ENCODE measurements at places on chromosomes 2 and 18.
A peak's percentile ranks its signal among the peaks of the same experiment; 100 is the strongest.

- DNase-seq = no peak
Measured at GRCh38 chr2:74130211-74130995, 17.3 kb downstream of the BOLA3 start.

DNA sequence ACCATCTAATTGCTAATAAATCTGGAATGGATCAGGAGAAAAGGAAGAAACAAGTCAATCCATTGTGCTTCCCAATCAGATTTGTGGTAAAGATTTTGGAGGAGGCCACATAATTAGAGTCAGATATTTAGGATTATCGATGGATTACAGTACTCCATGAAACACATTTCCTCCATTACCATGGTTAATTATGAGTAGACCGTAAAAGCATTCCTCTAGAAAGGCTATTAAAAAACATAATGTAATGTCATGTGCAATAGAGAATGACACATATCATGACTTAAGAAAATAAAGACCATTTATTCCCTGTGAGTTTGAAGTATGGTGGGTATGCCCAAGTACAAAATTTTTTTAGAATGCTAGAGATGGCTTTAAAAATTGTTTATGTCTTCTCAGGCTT lies 96.1 kb downstream of the ITGA4 start:
- DNase-seq = no peak

DNA sequence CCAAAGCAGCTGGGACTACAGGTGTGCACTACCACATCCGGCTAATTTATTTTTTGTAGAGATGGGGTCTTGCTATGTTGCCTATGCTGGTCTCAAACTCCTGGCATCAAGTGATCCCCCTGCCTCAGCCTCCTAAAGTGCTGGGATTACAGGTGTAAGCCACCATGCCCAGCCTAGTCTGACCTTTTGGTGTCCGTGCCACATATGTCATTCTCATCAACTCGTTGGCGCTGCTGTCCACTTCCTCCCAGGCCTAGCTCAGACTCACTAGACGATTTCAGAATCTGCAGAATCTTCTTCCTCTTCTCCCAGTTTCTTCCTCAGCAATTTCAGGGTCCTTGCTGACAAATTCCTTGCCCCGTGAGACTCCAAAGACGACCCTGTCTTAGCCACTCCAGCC lies 39.8 kb upstream of the DNMT3A start:
- no peak for DNase-seq

GRCh38 chr2:241903121-241904010 lies 33.8 kb downstream of the RTP5 start:
- no peak for DNase-seq

GRCh38 chr2:127388423-127389164 lies 819 bp upstream of the MAP3K2 start:
- DNase-seq = no peak

DNA sequence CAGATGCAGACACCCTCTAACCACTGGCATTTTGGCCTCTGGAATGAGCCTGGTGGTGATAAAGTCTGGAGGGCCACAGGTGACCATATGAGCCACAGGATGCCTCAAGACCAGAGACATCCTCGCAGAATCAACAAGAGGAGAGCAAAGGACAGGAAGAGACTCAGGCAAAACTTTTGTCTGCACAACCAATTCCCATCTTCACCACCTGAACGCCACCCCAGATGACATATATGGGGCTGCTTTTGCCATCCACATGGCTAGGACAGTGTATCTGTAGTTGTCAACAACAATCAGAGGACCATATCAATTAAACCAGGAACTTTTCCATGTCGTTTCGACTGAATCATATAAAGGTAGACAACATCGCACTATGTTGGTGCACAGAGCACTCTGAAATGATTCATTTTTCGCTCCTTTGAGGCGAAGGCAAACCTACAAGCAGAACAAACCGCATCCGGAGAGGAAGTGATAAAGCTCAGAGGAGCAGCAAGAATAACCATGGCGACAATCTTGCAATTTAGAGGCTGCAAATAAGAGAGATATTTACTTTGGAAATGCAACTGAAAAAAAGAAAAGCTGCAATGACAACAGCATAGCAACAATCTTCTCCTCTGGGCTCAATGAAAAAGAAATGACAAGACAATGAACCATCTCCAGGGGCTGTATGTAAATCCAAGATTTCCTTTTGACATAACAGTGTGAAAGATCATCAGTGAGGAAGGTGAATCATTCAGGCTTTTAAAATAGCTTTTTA lies 204.5 kb downstream of the ARL4C start:
- DNase-seq = peak; percentile 46

DNA sequence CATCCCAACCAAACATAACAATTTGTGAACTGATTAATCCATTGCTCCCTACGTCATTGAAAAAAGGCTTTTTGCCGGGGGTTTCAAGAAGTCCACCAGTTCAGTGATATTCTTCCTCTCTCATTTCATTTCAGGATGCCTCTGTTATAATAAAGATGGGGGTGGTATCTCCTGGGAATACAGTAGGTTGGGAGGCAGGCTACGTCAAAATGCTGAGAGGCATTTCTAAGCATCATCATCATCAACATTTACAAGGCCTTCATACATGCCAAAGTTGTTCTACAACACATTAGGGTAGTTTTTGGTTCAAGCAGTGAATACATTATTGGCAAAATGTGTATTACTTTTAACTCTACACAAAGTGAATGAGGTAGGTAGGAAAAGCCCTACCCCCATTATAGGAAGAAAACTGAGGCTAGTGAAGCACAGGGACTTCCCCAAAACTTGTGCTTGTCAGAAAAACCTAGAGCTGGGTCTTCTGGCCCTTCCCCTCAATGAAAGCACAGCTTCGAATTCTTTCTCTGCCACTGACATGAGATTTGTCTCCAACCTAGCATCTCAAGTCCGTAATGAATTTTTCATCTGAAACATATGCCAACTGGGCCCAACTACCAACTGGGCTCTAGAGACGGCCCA lies 11.3 kb downstream of the OSR1 start:
- no peak for DNase-seq

GRCh38 chr18:62493033-62493862 lies 29.6 kb upstream of the ZCCHC2 start:
- DNase-seq = peak; percentile 38

DNA sequence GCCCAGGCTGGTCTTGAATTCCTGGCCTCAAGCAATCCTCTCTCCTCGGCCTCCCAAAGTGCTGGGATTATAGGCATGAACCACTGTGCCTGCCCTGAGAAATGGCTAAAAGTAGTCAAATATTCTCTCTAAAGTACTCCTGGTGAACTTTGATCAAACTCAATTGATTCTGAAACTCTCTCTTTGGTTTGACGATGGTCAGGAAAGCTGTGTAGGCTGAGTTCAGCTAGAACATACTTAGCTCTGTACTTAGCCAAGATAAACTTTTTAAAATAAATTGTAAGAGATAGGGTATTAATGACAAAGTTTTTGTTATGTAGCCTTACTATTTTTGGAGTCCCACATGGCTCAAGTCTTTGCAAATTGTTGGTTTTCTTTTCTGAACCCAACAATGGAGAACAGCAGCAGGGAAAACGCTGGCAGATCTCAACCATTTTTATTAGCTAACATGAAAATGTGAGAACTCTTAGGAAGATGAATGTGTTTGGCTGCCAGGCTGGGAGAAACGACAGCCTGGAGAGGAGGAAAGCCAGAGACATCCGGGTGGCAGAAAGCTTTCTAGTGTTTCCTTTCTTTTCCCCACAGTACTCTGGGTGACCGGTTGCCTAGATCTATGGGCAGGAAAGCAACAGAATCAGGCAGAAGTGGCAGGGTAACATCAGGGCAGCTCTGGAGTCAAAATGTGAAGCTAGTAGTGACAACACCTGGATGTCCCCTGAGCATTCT lies 193.0 kb upstream of the LHCGR start:
- no peak for DNase-seq

DNA sequence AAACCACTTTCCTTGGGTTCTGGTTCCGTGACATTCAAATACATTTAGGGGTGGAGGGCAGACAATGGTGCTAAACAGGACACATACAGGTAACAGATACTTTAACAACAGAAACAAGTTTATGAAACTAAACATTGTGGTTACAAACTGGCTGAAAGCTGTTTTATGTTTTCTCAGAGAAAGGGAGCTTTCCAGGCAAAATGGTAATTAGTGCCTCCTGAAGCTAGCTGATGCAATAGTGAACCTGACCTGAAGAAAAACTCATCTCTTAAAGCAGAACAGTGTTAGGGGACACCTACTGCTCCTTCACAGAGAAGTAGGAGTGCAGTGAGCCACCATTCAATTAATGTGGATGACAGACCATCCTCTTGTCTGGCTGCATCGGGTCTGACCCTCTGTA lies 138.9 kb downstream of the CCDC148 start:
- no peak for DNase-seq

GRCh38 chr18:11953113-11953512 lies 28.2 kb upstream of the IMPA2 start:
- no peak for DNase-seq

DNA sequence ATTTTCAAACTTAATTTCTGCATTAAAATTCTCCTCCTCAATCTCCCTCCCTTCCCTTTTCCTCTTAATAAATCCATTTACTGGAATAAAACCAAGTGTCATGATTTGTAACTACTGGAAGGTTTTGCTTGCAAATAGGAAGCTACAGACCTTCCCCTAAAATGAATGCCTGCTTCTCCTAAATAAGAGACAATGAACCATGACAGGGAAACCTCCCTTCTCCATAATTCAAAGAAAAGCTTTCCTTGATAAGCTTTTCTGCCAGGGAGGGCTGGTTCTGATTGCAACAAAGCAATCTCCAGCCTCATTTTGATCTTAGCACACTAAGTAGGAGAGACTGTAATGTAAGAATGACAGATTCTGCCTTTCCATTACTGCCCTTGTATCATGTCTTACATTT lies 111.0 kb upstream of the CDH20 start:
- no peak for DNase-seq

- no peak for DNase-seq
Measured at GRCh38 chr18:71233177-71233576, 944.3 kb downstream of the SOCS6 start.

DNA sequence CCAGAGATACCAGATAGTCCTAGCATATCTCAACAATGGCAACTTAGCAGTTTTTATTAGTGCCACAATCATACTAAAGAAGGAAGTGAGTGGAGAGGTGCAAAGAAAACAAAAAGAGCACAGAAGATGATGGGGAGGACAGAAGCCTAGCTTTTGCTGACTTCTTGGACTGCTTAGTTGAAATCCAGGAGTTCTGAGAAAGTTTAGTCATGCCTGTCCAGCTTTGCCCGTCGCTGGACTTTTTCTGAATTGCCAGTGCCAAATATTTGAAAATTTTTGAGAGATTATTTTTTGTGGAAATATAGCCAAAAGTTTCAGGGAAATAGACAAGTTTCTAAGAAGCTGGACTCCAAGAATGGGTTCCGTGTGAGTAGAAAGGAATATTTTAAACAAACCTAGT lies 558.7 kb upstream of the TNP1 start:
- DNase-seq = no peak

- DNase-seq = no peak
Measured at GRCh38 chr2:58110765-58111164, 64.2 kb downstream of the VRK2 start.

DNA sequence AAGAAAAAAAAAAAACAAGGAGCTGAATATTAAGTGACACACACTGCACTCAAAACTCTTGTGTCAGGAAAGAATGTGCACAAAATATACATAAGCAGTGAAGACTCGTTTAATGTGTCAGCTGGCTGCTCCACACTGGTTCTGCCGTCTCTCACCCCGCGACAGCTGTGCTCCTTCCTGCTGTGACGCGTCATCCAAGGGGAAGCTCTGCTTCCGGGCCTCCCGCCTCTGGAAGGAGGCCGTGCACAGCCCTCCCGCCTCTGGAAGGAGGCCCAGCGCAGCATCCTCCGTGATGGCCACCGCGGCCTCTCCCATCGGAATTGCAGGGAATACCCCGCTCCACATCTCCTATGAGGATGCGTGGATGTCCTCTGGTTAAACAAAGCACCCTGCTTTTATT lies 151.0 kb downstream of the HDAC4 start:
- DNase-seq = no peak

GRCh38 chr2:2640818-2641217 lies 309.7 kb upstream of the MYT1L start:
- DNase-seq = no peak

GRCh38 chr2:158234497-158234896 lies 132.8 kb downstream of the UPP2 start:
- DNase-seq = no peak

DNA sequence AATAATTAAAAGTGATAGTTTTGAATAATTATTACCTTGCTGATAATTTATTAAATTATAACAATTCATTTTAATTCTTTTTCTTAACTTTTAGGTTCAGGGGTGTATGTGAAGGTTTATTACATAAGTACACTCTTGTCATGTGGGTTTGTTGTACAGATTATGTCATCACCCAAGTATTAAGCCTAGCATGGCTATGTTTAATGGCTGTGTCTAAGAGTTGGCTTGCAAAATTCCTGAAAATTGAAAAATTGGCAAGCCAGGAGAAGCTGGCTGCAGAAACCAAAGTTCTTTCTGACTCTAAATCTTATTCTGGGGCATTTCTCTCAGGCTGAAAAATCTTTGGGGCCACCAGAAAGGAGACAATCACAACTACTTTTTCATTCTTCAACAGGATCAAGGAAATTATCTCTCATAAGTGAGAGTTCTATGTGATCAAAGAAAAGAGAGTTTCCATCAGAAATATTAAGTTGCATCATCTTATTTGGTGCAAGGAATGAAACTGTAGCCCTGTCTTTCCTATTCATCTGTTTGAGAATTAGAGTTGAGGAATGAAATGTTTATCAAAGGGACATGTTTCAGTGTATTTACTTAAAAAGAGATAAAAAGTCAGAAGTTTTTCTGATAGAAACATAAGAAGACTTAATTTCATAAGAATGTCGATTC lies 412.1 kb upstream of the CDH2 start:
- DNase-seq = no peak

- no peak for DNase-seq
Measured at GRCh38 chr2:157052685-157053224, 204.8 kb upstream of the GALNT5 start.

DNA sequence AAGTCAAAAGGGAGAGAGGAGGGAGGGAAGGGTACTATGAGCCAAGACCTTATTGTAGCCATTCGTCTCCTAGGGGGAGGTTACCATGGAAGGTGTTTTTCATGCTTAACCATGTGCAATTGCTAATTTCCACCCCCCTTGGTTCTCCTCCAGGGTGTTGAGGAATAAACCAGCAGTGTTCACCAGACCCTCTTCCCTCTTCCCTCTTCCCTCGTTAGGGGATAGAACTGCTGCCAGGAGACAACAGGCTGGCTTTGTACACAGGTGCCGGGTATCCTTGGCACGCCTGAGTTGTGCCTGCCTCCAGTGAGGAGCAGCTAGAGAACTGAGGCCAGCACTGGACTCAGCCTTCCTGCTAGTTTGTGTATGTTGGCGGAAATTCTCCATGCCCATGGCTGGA lies 41.1 kb upstream of the ARL5A start:
- DNase-seq = no peak

GRCh38 chr2:144026753-144027152 lies 493.2 kb downstream of the ZEB2 start:
- DNase-seq = no peak

DNA sequence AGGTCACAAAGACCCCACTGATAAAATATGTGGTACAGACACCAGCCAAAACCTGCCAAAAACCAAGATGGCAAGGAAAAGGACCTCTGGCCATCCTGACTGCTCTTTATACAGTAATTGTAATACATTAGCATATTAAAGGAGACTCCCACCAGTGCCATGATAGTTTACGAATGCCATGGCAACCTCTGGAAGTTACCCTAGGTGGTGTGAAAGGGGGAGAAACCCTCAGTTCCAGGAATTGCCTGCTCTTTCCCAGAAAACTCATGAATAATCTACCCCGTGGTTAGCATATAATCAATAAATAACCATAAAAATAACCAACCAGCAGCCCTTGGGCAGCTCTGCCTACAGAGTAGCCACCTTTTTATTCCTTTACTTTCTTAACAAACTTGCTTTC lies 129.8 kb upstream of the EPB41L3 start:
- DNase-seq = no peak
